GOT3 (cell line): ENCODE measurements at places on chromosomes 1 and 21.

GRCh38 chr1:54962612-54963395 lies 17.6 kb upstream of the TMEM61 start:
- no peak for DNase-seq

DNA sequence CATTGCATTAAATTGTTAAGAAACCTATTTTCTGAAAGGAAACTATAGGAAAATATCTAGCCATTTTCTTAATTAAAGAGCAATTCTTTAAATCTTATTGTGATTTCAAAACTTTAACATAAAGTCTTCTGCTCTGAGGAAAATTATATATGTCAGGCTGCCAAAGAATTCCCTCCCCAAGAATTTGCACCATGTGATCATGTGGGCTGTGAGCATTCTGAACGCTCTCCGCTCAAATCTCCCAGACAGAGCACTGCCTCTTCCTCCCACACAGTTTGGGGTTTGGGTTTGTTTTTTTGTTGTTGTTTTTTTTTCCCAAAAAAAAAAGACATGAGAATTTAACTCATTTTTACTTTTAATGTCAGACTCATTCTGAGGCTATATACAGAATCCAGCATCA lies 155.9 kb upstream of the PALMD start:
- DNase-seq, result no peak

- no peak for DNase-seq
Observed at GRCh38 chr1:7478809-7479499, 292.1 kb upstream of the VAMP3 start.

DNA sequence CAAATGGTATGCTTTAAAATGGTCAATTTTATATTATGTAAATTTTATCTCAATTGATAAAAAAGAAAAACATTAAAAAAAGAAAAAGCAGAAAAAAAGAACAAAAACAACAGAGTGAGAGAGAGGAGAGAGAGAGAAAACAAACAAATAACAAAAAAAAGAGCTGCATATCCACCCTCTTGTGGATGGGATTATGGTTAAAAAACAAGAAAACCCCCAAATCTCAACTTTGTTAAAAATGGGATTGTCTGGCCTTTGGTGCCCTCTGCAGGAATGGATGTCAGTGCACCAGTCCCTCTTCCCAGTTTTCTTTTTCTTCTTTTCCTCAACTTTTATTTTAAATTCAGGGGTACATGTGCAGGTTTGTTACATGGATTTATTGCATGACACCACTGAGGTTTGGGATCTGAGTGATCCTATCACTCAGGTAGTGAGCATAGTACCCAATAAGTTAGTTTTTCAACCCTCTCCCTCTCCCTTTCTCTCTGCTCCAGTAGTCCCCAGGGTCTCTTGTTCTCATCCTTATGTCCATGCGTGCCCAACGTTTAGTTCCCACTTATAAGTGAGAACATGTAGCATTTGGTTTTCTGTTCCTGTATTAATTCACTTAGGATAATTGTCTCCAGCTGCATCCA lies 28.1 kb downstream of the RNF187 start:
- no peak for DNase-seq

- no peak for DNase-seq
Observed at GRCh38 chr1:83064589-83065242, 934.2 kb downstream of the TTLL7 start.

GRCh38 chr1:51317798-51318197 lies 12.6 kb downstream of the TTC39A start:
- DNase-seq, result no peak

DNA sequence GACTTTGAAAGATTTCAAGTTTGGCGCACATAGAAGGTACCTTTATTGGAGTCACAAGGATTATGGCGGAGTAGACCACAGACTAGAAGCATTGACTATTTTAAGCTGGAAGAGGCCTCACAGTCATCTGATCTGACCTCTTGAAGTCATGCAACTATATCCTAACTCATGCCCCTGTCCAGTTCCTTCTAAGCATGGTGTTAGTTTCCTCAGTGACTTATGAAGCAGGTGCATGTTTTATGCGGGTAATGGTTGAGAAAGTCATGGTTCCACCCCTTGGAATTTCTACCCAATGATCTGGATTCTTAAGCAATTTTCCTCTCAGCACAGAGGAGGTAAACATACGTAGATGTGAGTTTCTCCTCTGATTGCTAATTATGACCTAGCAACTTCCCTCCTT lies 11.7 kb downstream of the OLFML3 start:
- no peak for DNase-seq

GRCh38 chr1:242569867-242570266 lies 45.4 kb upstream of the PLD5 start:
- no peak for DNase-seq

- DNase-seq, result no peak
Observed at GRCh38 chr1:155466996-155467395, 95.6 kb downstream of the ASH1L start.

DNA sequence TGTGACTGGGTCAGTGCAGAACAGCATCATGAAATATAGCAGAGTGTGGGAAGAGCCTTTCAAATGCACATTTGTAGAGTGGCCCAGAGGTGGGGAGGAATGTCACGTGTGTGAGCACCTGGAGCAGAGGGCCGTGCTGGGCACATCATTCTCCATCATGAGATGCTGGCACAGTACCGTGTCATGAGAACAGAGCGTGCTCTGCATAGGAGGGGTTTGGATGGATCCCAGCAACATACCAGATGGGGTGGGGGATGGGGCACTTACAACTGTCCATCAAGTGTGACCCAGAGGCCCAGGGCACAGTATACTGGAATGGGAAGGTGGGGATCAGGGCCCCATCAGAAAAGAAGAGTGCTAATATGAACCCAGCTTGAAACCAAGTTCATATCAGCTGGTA lies 182.0 kb downstream of the LMX1A start:
- no peak for DNase-seq

DNA sequence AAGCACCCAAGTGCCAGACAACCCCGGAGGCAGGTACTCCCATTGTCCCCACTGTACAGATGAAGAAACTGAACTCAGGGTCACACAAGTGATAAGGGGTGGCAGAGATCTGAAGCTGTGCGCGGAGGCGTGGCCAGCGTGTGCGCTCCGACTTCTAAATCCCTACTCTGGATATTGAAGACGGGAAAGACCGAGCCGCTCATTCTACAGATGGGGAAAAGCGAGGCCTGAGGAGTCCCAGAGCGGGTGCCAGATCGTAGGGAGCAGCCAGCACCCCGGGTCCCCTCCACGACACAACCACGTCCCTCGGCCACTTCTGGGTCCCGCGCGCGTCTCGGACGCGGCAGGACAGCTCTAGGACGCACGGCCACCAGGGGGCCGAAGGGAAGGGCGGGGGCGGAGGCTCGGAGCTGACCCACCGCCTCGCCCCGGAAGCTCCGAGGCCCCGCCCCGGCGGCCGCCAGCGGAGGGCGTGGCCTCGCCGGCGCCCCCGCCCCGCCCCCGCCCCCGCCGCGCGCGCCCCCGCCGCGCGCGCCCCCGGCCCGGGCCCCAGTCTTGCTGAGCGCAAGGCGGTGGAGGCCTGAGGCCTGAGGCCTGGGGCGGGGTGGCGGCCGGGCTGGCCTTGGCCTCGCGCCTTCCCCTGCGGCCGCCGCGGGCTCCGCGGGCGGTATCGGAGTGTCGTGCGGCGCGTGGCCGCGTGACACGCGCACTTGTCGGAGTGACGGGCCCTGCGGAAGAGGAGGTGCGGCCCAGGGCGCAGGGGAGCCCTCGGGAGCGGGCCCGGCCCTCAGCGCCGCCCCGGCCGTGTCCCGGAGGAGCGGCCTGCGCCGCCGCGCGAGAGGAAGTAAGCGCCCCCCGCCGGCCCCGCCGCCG lies at the start of gene H6PD:
Gene H6PD (plus strand): TSS at position 552 of the 873 bp plus-strand sequence. CDS start 10,161 bp downstream, outside the sequence.
- peak; percentile 57 for DNase-seq
